ENCODE measurements at places on chromosomes 2 and 18.

- DNase-seq: no peak
Observed at GRCh38 chr2:160703648-160704585, 210.3 kb upstream of the RBMS1 start.

DNA sequence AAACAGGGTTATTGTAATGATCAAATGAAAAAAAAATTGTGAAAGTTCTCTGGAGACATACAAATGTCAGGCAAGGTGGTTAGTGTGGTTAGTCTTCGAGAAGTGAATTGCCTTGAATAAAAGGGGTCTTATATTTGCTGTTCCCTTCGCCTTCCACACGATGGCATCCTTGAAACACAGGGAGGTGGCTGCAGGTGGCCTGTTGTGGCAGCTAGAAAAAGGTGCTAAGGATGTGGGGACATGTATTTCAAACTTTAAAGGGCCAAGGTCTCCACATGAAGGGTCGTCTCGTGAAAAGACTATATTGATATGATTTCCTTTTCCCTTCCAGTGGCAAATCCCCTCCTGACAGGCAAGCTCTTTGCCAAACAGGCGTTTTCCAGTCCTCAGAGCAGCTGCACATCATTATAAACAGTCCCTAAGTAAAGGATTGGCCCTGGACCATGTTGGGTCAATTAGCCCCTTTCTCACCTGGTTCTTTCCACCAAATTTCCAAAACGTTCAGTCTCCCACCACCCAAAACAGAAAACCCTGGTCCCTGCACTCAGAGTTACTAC, 68.5 kb downstream of the COPS8 start:
- DNase-seq: peak; percentile 19

- no peak for DNase-seq
Observed at GRCh38 chr2:160209516-160209856, 9.4 kb upstream of the ITGB6 start.

DNA sequence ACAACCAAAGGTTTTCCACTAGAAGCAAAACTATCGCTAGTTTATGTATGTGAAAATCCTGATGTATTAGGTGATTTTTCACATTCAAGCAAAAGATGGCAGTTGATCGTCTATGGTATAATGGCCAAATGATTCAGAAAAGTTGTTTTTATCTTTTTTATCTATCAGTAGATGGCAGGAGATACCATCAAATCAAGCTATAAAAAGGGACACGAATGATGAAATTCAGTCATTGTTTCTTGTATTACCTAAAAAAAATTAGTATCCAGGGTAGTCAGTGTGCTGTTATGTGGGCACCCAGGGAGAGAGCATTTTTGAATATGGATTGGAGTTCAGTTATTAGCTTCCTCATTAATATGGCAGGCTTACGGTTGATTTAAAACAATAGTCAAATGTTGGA, 22.9 kb upstream of the CAVIN2 start:
- DNase-seq: no peak

DNA sequence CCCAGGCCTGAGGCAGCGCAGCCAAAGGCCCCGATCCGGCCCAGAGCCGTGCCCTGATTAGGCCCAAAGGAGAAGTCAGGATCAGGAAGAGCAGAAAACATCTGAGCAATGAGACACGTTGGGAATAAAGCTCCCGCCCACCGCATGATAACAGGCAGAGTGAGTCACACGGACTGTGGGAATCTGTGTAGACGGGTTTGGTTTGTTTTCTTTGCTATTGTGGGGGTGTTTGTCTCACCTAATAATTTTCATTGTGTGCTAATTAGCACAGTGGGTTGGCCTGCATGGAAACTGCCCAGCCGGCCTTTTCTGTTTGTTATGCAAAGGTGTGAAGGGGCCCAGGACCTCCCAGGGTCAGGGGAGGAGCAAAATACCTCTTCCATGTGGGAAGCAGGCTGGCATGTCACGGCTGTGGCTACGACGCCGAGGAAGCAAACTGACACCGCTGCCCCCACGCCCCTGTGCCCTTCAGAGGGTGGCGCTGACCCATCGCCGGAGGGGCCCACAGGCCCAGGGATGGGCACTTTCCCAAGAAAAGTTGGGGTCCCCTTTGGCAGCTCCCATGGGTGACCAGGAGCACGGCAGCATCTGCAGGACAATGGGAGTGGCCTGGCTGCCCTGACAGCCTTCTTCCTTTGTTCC, 68.4 kb upstream of the CTDP1 start:
- no peak for DNase-seq

GRCh38 chr2:28869494-28870145, 489 bp downstream of the TRMT61B start:
- DNase-seq: no peak

- no peak for DNase-seq
Observed at GRCh38 chr2:156590085-156590739, 154.0 kb downstream of the GPD2 start.
